Neural progenitor cell (in vitro differentiated cells): ENCODE measurements at places on chromosomes 3 and 15. TPM values are rescaled to one million over a fixed set of nuclear protein-coding genes. Genes with fewer than 3 reads are reported as not detected.

- H3K27me3 ChIP-seq: no peaks in the 10 kb centered on the region
- DNase-seq: no peak
- H3K4me1 ChIP-seq: no peaks in the 10 kb centered on the region
- H3K4me3 ChIP-seq: no peak overlapping the region
- H3K27ac ChIP-seq: no peak overlapping the region
Observed at GRCh38 chr3:117558681-117559080, 849.1 kb downstream of the TUSC7 start.

Gene ANXA2
- total RNA-seq: 20.1 and 21.8 TPM in 2 replicates

Gene DUOX1
- 0.09 and 0.30 TPM in 2 replicates for total RNA-seq

Gene DUOXA2
- total RNA-seq: not detected in 2 replicates

GRCh38 chr15:70720228-70721016 lies 42.9 kb downstream of the UACA start:
- no peaks in the 10 kb centered on the region for H3K27me3 ChIP-seq
- H3K4me1 ChIP-seq: no peaks in the 10 kb centered on the region
- no peaks in the 10 kb centered on the region for H3K36me3 ChIP-seq
- no peak overlapping the region for H3K27ac ChIP-seq
- no peak overlapping the region for H3K4me3 ChIP-seq
- DNase-seq: no peak

DNA sequence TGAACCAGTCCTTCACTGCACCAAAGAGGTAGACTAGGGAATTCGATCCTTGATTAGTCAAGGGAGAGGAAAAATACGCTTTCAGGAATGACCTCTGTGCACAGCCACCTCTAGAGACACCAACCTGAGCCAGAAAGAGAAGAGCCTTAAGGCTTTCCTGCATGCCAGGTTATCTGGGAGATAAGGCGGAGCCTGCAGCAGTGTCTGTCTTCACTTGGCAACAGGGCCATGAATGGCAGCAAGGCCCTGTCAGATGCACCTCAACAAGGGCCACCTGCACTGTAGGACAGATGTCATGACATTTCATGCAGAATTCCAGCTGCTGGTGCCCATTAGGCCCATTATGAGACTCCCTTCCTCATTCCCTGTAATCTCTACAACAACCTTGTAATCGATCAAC lies 88.1 kb downstream of the MEX3B start:
- H3K4me1 ChIP-seq: no peaks in the 10 kb centered on the region
- no peak overlapping the region for H3K4me3 ChIP-seq
- no peak for DNase-seq
- H3K27ac ChIP-seq: no peak overlapping the region
- no peaks in the 10 kb centered on the region for H3K27me3 ChIP-seq
- H3K36me3 ChIP-seq: no peaks in the 10 kb centered on the region

- H3K27ac ChIP-seq: no peak overlapping the region
- no peak overlapping the region for H3K4me3 ChIP-seq
- H3K4me1 ChIP-seq: no peaks in the 10 kb centered on the region
- no peaks in the 10 kb centered on the region for H3K27me3 ChIP-seq
- H3K36me3 ChIP-seq: no peaks in the 10 kb centered on the region
Observed at GRCh38 chr15:70119911-70120508, 22.3 kb upstream of the TLE3 start.

DNA sequence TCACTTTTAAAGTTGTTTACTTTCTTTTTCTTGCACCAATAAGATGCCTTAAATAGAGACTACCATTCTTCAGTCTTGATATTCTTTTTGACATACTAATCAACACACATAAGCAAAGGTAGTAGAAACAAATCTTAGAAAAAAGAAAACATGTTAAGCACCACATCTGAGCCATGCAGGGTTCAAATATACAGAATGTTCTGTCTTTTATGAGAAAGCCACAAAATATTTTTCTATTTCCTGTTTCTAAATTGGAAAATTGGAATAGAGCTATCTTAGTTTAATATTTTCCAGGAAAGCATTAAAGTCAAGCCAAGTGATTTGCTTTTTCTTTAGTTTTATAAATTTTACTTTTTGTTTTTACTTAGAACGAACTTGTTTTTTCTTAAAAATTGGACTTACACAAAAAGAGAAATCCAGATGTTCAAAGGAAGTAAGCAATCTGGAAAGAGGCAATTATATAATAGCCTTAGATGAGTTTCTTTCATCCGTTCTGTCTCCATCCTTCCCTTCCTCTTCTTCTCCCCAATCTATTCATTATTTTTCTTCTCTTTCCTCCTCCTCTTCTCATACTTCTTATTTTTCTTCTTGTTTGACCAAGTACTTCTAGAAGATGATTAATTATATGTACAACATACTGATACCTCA lies 731.7 kb downstream of the SQOR start:
- H3K36me3 ChIP-seq: no peaks in the 10 kb centered on the region
- no peaks in the 10 kb centered on the region for H3K27me3 ChIP-seq
- no peaks in the 10 kb centered on the region for H3K4me1 ChIP-seq
- H3K4me3 ChIP-seq: no peak overlapping the region
- H3K27ac ChIP-seq: no peak overlapping the region

GRCh38 chr15:88538972-88539371 lies 7.5 kb downstream of the DET1 start:
- H3K4me3 ChIP-seq: no peak overlapping the region
- H3K27me3 ChIP-seq: no peaks in the 10 kb centered on the region
- DNase-seq: no peak

Gene ECE2
- 0.15 TPM in 1 of 2 replicates, not detected in the other for total RNA-seq

- no peaks in the 10 kb centered on the region for H3K27me3 ChIP-seq
- H3K4me1 ChIP-seq: no peaks in the 10 kb centered on the region
- no peak overlapping the region for H3K4me3 ChIP-seq
- no peak overlapping the region for H3K27ac ChIP-seq
- no peak for DNase-seq
- H3K36me3 ChIP-seq: no peaks in the 10 kb centered on the region
Observed at GRCh38 chr15:78910271-78910670, 34.6 kb downstream of the CTSH start.

Gene PCSK6
- total RNA-seq: 1.9 and 2.2 TPM in 2 replicates

- no peak overlapping the region for H3K4me3 ChIP-seq
- no peak for DNase-seq
- peaks cover 10% of the 10 kb centered on the region for H3K4me1 ChIP-seq
- H3K27me3 ChIP-seq: no peaks in the 10 kb centered on the region
- no peak overlapping the region for H3K27ac ChIP-seq
Observed at GRCh38 chr15:64158363-64159134, 4.3 kb downstream of the PPIB start.

Gene ROBO2
- 12.3 and 15.0 TPM in 2 replicates for total RNA-seq

DNA sequence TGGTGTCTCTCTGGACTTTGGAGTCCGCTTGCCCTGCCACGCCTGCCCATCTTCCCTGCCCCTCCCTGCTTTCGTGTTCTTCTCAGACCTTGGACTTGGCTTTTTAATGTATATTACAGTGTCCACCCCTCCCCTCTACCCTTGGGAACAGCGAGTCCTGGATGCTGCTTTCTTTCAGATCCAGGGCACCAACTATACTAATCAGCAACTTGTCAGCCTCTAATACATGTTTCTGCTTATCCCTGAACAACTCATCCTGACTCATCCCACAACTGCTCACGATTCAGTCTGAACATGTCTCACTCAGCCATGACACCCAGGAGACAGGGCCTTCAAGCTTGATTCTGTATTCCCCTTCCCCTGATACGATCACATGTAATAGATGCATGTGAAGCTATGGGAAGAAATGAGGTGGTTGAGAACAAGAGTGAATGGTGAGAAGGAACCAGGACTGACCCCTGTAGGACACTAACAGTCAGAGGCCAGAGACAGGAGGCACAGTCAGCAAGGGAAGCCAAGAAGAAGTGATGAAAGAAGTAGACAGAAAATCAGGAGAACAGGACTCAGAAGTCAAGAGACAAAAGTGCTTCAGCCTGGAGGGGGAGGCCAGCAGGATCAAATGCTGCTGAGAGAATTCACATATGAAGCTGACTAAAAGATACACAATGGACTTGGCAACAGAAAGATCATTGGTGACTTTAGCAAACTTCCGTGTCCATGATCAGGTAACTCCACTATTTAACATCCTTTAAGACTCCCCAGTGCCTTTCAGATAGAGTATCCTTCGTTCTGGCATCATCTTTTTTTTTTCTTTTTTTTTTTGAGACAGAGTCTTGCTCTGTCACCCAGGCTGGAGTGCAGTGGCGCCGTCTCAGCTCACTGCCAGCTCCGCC lies 35.4 kb downstream of the BCL2L10 start:
- no peak overlapping the region for H3K27ac ChIP-seq
- no peak for DNase-seq
- peaks cover 9% of the 10 kb centered on the region for H3K4me1 ChIP-seq
- no peaks in the 10 kb centered on the region for H3K36me3 ChIP-seq
- H3K27me3 ChIP-seq: no peaks in the 10 kb centered on the region
- no peak overlapping the region for H3K4me3 ChIP-seq

Gene PP2D1
- total RNA-seq: not detected in 2 replicates

GRCh38 chr3:190513409-190514370 lies at the start of gene IL1RAP:
Gene IL1RAP, plus strand, starts transcription at chr3:190514085. Its CDS starts 50,205 bp downstream, at chr3:190564290.
- no peak within 1 kb of the TSS for H3K27ac ChIP-seq
- H3K36me3 ChIP-seq: no peaks in the 10 kb centered on the region
- DNase-seq: peak; percentile 96
